ENCODE measurements at places on chromosomes 1 and 21.

DNA sequence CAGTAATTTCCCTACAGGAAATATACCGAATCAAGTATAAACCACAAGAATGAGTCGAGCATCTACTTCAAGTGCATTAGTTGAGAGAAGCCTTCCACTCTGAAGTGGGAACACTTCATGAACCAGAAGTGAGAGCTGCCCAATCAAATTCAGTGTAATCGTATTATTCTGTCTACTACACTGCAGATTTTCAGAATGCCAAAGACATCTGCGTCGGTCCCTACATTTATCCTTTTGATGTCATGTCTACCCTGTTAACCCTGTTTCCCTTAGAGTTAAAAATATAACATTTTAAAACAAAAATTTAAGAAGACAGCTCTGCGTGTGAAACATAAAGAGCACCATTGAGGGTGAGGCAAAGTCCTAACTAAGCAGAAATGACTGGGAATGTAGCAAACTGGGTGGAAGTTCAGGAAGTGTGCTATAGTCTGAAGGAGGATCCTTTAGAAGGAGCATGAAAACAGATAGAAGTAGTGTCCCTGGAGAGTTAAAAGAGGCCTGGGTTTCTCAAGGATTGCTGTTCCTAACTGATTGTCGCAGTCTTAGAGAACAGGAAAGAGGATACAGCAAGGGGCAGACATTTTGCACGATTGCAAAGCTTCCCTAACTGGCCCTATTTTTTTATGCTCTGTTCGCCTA lies 291.2 kb downstream of the PTPRC start:
- DNase-seq = no peak

DNA sequence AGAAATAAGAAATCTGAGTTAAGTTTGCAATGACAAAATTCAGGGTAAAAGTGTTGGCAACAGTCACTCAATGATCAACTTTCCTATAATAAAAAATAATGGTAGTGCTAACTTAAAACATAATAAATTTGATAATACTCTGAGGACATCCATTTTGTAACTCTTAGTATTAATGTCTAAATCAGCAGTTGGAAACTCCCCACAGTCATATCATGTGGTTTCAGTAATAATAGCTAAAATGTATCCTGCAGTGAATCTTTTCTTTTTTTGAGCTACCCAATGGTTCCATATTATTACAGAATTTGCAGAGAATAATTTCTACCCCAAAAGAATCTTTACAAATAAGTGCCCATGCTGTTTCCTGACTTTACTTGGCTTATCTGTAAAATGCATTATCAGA lies 286.7 kb downstream of the PTPRC start:
- no peak for DNase-seq

DNA sequence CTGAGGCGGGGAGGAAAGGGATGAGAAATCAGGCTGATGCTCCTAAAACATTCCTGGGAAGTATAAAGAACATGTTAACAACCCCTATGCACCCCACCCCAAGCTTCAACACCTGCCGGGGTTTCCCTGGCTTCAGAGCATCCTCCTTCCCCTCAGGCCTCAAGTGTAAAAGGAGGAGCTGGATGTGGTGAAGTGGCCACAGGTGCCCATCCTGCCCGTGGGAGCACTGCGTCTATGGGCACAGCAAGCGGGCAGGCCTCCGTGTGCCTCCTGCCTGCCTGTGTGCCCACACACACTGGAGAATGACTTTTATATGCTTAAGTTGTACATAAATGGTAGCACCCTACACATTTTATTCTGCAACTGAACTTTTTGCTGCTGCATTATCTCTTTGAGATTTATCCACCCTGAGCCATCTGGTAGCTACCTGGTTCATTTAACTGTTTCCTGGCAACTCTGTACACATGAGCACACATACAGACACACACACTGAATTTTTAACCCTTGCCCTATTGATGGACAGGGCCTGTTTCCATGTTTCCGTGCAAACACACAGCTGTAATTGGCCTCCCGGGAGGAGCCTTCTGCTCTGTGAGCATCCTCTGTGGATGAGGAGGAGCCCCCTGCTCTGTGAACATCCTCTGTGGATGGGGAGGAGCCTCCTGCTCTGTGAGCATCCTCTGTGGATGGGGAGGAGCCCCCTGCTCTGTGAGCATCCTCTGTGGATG lies 13.4 kb upstream of the FTCD start:
- DNase-seq = no peak

- DNase-seq = no peak
Measured at GRCh38 chr1:17016317-17016661, 4.6 kb upstream of the ATP13A2 start.

DNA sequence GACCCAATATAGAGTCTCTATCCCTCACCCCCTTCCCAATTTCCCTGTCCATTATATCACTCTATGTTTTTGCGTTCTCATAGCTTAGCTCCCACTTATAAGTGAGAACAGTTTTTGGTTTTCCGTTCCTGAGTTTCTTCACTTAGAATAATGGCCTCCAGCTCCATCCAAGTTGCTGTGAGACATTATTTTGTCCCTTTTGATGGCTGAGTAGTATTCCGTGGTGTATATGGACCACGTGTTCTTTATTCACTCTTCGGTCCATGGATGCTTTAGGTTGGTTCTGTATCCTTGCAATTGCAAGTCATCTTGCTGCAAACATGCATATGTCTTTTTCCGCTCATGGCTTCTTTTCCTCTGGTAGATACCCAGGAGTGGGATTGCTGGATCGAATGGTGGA lies 54.3 kb downstream of the AGPAT3 start:
- no peak for DNase-seq

DNA sequence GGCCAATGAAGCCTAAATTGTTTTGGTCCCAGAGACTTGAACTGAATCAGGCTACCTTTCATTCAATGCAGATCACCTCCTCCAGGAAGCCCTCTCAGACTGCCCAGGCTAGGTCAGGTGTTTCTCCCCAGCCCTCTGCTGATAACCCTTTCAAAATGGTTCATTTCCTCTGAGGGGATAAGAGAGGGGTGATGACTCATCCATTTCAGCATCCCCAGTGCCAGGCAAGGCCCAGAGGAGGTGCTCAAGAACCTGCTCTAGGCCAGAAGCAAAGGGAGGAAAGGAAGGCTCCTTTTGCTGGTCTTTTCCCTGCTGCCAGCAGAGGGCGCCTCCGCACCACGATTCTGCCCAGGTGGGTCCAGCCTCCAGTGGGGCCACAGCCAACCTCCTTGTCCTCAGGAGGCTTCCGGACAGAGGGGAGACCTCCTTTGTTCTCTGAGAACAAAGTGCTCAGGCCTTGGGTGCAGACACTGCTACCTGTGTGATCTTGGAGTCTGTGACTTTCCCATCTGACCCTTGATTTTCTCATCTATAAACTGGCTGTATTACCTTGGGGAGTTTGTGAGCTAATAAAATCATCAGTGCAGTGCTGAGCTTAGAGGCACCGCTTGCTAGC lies 45.3 kb upstream of the ARHGEF10L start:
- DNase-seq = peak; percentile 57

DNA sequence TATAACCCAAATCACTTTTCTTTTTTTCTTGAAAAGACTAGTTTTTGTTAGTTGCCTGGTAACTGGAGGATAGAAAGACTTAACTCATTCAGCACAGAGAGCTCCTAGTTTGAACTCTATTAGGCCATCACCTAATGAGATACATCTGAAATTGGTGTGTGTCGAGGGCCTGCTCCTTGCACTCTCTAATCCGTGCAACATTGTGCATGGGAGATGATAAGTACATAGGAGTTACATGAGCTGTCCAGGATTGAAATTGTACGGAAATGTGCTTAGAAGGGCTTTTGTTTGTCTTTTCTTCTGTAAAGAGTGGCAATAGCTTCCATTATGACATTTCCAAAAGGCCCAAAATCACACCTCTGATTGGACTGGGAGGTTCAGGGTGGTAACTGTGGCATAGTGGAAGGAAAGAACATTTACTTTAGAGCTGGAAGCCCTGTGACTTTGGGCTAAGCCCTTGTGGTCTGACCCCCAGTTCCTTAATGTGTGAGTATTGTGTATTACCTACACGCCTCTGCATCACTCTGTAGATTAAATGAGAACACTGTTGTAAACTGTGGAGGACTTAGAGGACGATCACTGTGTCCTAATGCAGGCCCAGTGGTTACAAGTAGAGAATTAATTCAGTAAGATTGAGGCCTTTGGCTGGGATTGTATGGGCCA lies 71.2 kb downstream of the FGGY start:
- no peak for DNase-seq

DNA sequence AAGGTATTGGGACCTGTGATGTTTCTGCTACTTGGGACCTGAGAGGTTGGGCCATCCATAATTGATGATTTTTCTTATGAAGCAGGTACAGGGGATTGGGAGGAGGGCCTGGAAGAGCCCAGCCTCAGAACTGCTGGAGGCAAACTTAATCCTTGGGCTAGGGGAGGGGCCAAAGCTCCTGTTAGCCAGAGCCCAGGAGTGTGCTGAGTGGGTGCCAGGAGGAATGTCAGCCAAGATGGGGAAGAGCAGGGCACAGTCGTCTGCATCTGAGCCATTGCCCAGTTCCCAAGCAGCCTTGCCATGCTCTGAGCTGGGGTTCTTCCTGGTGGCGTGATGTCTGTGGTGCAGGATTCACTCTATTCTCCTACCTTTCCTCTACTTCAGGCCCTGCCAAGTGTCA lies 5.8 kb downstream of the MAPKAPK2 start:
- no peak for DNase-seq

- DNase-seq = no peak
Measured at GRCh38 chr21:25420831-25421230, 186.4 kb downstream of the MRPL39 start.

GRCh38 chr1:112767646-112768045 lies 52.5 kb upstream of the PPM1J start:
- no peak for DNase-seq

DNA sequence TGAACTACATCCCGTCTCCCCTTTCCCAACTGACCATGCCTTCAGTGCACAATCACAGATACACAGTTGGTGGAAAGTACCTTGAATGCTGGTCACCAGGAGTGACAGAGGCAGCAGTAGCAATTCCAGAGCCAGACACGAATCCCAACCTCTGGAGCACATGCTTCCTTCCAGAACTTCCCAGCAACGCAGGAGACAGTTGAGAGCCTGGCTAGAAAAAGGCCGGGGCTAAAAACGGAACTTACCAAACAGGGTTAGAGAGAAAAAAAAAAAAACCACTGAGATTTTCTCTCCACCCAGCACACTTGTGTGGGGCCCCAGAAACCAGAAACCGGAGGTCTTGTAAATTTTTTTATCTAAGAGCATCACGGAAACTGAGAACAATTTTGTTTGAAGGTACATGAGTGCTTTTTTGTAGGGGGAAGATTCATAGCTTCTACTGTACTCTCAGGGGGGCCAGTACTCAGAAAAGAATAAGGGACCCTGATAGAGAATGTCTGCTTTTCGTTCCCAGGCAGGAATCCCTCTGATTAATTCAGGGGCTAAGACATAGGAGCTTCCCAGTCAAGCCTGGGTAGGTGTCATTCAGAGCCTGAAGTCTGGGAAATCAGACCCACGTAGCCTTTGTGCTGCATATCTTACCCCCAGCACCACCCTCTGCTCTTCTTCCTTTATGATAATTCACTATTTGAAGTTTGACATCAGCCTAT lies at the start of gene CD48:
Gene CD48 (minus strand): TSS at position 221 of the 710 bp plus-strand sequence. CDS start 59 bp downstream, at position 162.
- peak; percentile 44 for DNase-seq

DNA sequence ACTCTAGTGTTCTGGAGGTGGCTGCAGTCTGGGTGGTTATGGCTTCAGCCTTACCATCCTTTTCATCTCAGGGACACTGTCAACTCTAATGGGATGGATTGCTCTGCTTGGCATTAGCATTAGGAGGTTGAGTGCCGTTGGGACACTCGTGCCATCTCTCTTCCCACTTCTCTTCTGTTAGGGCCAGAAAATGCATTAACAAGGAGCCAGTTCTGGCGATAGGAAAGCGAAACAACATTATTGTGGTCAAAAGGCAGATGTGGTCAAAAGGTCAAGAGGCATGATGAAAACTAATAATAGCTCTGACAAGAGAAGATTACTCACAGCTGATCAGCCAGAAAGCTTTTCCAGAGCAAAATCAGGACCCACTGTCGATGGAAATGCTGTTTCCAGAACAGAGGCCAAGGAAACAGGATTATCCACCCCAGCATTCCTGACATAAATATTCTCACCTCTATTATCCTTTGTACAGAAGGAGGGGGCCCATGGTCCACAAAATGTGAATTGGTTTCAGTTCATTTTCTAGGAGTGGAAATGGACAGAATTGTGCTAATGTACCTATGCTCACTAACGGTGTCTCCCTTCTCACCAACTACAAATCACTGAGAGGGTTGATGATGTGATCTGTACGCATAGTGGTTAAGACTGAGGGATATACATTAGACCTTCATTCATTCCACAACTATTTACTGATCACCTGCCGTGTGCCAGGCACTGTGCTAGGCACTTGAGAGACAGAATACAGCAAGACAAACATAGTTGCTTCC lies 72.0 kb downstream of the ST6GALNAC5 start:
- DNase-seq = no peak

DNA sequence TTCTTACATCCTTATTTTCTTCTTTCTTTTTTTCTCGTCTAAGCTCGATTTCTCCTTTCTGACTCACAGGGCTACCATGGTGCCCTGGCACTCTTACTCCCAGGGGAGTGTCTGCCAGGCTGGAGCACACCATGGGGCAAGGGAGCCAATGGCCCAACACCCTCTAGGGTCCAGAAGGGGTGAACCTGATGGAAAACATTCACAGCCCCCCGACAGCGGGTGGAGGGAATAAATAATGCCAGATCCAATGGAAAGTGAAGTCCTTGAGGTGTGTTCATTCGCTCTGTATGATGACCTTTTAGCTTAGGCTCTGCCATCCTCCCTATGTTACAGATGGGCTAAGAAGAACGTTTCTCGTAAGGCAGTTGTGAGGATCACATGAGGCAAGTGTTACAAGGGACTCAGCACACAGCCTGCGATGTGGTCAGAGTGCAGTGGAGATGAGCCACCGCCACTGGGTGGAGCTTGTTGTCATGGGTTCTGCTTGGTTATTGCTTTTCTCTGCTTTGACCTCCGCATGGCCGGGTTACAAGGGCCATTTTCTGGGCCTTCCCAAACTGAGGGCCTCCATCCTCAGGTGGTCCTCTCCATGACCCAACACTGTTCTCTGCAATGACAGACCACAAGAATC lies 3.5 kb upstream of the FCMR start:
- DNase-seq = peak; percentile 44

DNA sequence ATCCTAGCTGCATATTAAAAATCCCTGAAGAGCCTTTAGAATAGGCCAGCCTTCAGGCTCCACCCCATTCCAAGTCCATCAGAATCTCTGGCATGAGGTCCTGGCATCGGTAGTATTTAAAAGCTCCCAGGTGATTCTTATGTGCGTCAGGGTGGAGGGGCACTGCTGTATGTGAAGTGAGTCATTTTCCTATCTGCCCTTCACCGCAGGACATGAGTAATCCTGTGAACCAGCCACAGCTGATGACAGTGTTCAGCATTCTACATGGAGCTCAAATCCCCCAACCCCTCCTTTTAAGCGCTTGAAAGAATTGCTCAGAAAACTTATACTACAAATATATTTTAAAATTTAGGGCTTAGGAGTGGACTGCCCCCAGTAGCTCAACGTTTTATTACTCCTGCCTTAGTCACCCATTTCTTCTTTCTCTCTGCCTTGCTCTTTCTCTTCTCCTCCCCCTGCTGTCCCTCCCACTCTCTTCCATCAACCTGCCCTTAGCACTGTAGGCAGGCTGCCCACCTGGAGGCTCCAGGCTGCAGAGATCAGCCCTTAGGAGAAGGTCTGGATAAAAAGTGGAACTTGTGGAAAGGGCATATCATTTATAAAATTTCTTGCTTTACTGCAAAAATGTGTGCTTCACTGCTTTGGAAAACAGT lies 73.8 kb upstream of the ZNF281 start:
- DNase-seq = peak; percentile 44

- DNase-seq = no peak
Measured at GRCh38 chr1:47656719-47657685, 219.2 kb downstream of the FOXD2 start.
